ENCODE measurements at places on chromosomes 3 and 15.

GRCh38 chr3:115251509-115251908 is 104.4 kb upstream of the ZBTB20 start:
- DNase-seq, result no peak

GRCh38 chr3:69292959-69293574 is 92.8 kb downstream of the FRMD4B start:
- DNase-seq, result no peak

GRCh38 chr3:195666-196065 is 897 bp upstream of the CHL1 start:
- no peak for DNase-seq

DNA sequence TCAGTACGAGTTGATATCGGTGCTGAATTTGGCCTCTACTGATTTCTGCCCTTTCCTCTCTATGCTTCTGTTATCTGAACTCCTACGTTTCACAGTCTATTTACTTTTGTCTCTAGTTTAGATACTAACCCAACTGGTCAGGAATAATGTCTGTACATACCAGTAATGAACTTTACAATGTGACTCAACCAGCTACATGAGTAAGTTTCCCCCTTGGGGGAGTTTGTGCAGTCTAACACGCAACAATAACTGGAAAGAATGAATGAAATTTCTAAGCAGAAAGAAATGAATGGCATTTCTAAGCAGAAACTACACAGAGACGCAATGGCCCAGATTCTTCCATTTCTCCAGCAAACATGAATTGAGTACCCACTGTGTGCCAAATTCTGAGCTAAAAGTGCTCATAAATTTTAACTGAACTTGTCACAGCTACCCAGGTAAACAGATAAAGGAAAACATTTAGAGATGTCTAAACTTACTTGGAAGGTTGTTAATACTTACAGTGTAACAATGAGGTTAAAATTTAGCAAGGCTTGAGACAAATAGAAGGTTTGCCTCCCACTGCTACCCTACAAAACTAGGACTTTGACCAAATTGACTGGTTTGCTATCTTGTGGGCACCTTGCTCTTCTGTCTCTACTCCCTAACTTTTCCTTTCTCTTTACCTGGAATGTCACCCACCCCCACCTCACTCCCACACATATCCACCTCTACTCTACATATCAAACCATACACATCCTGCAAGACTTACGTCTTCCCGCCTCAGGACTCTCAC is 11.6 kb downstream of the UPK1B start:
- no peak for DNase-seq

GRCh38 chr3:134694466-134694865 is 43.6 kb upstream of the KY start:
- no peak for DNase-seq

DNA sequence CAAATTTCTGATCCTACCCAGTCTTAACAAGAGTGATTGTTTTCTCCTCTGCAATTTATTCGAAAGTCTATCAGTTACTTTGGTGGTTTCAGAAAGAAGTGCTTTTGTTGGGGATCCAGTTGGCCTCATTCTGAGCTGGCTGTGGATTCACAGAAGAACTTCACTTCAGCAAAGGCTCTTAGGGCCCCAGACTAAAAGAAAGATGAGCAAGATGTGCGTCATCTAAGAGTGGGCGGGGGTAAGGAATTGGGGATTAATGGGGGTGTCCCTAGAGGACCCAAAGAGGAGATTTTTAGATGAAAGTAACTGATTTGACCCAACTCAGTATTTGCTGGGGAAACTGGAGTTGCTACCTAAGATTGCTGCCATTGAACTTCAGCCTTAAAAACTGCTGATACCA is 63.9 kb upstream of the TSEN2 start:
- no peak for DNase-seq

GRCh38 chr3:185865247-185865646 is 40.4 kb upstream of the IGF2BP2 start:
- no peak for DNase-seq

DNA sequence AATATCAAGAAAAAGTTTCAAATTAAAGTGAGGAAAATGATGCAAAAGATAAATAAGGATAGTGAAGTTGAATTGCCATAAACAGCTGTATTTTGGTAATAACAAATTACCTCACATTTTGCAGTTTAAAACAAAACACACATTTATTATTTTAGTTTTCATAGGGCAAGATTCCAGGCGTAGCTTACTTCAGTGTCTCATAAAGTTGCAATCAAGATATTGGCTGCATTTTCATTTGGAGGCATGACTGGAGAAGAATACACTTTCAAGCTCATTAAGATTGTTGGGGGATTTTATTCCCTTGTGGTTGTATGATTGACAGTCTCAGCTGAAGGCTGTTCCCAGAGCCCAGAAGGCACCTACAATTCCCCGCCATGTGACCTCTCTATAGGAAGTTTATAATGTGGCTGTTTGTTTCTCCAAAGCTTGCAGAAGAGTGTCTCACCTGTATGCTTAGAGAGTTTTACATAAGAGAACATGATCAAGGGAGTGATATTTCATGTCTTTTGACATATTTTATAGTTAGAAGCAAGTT is 151.4 kb downstream of the OTOL1 start:
- no peak for DNase-seq

DNA sequence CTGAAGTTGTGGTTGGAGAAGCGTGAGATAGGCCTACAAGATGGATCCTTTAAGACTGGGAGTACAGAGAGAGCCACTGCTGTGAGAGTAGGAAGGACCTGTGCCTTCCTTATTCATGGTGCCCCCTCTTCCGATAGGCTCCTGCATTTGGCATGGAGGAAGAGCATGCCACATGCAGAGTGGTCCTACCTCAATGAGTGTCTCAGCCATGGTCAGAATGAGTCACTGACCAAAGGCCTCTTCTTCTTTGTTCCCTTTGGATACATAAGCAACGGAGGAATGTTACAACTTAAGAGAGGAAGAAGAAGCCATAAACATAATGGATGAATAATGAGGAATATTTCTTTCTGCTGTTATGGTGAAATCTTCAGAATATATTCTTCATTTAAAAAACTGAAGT is 681.2 kb upstream of the GRM7 start:
- no peak for DNase-seq

DNA sequence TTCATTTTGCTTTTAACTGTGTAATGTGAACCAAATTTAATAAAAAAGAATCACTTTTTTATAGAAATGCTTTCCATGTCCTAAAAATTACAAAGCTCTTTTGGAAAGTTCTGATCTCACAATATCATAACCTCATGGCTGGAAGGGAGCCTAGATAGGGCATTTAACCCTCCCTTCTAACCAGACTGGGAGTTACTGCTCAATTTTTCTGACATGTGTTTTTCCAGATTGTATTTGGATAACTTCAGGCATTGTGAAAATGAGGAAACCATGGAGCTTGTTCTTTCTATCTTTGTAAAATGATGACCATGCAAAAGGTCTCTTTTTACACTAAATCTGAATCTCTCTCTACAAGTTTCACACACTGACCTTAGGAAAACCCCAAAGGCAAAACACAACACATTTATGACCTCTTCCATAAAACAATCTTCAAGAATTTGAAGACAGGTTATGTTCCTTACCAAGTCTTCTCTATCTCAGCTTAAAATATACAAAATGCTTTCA is 508.8 kb downstream of the DIPK2A start:
- no peak for DNase-seq

- no peak for DNase-seq
Measured at GRCh38 chr3:197296545-197296944, 1.9 kb downstream of the DLG1 start.

DNA sequence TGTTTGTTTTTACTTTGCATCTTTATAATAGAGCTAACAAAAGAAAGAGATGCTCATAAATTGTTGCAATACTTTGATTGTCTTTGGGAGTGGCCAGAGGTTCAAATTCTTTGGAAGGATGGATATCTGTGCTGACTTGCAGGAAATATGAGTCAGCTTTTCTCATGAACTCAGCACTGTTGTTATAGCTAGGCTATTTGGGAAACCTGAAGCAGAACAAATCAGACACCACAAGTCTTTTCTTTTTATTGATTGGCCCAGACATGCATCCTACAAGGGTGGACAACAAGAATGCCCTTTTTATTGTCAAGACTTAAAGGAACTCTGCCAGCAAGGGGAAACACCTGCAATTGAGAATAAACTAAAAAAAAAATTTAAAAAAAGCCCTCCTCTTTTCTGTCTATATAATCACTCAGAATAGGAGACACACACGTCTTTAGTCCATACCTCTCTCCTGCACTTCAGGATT is 4.6 kb upstream of the DENND4A start:
- DNase-seq, result no peak

DNA sequence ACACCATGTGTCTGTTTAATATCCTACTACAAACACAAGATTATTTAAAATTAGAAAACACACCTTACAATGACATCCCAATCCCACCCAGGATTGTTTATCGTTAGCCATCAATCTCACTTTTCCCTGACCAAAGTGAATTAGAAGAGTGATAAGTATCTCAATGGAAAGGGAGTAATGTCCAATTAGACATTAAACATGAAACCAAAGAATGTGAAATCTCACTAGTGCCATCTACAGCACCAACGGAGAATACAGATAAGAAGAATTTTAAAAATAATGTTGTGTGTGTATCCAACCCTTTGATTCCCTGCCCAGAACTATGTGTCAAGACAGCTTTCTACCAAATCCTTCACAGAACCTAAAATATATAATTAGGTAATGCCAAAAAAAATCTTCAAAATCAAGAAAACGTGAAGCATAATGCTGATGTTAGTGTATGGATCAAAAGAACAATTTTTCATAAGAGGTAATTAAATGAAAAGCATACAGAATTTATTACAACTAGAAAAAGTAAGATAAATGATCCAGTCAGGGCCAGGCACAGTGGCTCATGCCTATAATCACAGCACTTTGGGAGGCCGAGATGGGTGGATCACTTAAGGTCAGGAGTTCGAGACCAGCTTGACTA is 64.2 kb downstream of the SCAPER start:
- DNase-seq, result no peak

DNA sequence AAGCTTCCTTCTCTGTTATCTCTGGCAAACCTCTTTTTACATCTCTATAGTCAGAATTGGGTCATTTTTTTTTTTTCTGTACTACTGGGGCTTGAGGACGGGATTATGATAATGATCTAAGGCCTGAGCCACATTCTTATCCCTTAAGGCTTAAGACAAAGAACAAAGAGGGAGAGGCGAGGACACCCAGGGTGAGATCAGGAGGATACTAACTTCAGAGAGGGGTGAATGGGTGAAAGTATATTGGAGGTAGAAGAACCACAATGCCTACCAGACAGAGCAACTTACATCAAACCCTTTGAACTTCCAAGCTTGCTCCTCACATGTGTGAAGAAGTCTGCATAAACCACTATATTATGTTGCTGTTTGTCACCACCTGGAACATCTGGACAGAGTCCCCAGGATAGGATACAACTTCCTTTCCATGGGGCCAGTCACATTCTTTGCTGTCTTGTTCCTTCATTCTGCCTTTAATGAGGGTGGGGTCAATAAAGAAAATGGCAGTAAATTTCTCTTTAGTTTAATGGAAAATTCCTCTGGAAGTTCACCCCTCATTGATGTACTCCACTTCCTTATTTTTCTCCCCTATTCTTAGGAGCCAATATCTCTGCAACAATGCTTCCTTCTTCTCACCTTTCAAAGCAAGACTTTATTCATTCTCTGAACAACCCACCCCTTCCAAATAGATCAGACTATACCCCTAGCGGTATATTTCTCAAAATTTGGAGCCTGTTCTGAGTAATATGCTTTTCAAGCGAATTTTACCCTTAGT is 9.1 kb upstream of the PDCD6IP start:
- DNase-seq, result no peak

- DNase-seq, result no peak
Measured at GRCh38 chr3:18301781-18302180, 123.4 kb downstream of the SATB1 start.

GRCh38 chr15:37820380-37821128 is 113.9 kb upstream of the TMCO5A start:
- DNase-seq, result no peak

DNA sequence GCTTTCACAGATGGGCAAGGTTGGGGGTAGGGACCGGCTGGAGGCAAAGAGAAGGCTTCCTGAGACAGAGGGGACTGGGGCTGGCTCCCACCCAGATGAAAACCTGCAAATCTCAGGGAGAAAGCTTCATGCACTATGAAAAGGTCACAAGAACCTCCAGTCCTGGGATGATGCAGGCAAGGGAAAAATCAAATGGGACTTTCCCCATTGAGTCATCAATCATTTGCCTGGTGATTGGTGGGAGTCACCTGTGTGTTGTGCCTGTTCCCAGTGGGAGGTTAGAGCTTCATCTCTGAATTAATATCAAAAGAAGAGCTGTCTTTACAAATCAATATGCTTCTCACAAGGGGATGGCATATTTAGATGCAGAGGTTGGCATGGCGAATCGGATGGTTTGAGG is 49.9 kb downstream of the CACNA1D start:
- no peak for DNase-seq

DNA sequence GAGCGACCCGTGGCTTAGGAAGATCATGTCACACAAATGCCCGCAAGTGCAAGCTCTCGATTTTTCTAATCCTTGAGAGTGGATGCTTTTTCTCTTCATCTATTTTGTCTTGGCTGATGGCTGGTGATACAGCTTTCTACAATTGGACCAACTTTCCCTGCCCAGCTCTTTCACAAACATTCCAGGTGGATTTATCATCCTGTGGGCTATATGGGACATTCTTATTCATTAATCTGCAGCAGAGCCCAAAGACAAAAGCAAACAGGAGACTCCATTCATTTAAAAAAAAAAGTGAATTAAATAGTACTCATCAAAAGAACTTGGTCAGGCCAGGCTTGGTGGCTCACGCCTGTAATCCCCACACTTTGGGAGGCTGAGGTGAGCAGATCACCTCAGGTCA is 14.2 kb upstream of the TSEN2 start:
- no peak for DNase-seq

DNA sequence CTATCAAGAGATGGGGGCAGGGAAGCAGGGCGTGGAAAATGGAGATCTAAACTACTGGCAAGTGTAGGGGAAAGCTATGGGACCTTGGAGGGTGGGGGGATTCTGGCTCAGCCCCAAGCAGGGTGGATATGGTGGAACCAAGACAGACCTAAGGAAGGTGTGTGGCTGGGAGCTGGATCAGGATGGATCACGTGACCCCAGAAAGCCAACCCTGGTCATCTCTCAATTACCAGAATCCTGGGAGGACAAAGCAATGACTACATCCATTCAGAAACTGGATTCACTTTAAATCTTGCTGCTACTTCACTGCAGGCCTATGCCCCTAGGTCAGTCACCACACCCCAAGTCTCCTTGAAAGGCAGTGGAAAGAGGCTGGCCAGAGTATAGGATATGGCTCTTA is 68.4 kb downstream of the WHAMM start:
- DNase-seq, result no peak

DNA sequence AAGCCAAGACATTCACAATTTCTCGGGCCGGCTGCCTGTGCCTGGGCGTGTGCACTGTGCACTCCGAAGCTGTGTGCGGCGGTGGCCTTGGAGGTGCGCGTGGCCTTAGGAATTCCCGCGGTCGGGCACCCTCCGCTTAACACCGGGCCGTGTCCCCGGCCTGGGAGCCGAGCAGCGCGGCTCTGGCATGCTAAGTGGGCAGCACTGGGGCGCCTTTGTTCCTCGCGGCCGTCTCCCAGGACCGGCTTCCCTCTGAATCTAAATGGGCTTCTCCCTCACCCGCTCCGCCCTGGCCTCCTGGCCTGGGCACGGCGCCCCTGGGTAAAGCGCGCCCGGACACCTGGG is 498 bp upstream of the ARNT2 start:
- no peak for DNase-seq
